ENCODE measurements at places on chromosomes 7 and 10.

- DNase-seq, result no peak
Observed at GRCh38 chr10:131001438-131001837, 310.1 kb downstream of the TCERG1L start.

DNA sequence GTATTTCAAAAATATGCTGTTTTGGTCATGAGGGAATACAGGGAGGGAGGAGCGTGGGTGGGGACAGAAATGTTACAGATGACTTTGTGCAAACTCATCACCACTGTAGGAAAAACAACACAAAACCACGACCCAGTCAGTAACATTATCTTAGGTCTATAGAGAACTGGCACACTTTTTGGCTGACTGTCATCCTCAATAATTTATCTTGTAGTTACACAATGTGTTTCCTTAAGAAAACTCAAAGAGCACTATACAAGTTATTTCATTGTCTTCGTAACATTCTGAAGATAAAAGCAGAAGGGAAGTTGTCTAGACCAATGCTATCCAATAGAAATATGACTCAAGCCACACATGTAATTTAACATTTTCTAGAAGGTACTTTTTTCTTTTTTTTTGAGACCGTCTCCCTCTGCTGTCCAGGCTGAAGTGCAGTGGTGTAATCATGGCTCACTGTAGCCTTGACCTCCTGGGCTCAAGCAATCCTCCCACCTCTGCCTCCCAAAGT is 16.9 kb upstream of the CDK14 start:
- no peak for DNase-seq

GRCh38 chr7:112485766-112486165 is 5.0 kb downstream of the LSMEM1 start:
- DNase-seq, result no peak

DNA sequence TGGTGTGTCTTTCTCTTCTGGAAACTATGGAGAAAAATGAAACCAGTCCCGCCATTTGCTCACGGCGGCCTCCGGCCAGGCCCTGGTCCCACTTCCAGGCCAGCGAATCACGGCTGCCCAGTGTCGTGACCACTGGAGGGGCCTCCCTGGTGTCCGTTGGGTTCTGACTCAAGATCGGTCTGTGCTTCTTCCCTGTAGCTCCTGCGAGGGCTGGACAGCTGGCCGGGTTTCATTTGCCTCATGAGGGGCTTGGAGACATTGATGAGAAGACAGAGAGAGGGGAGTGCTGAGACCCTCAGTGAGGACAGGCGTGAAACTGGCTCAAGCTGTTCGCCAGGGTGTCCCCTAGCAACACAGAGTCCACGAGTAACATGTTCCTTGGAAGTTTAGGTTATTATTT is 108.6 kb downstream of the ADARB2 start:
- DNase-seq, result no peak

- no peak for DNase-seq
Observed at GRCh38 chr10:30833628-30833970, 198.1 kb downstream of the ZNF438 start.

GRCh38 chr10:100025576-100025975 is 15.8 kb upstream of the DNMBP start:
- no peak for DNase-seq

- no peak for DNase-seq
Observed at GRCh38 chr10:25245165-25245564, 70.4 kb downstream of the GPR158 start.

- DNase-seq, result no peak
Observed at GRCh38 chr7:1325646-1326510, 93.2 kb downstream of the UNCX start.

DNA sequence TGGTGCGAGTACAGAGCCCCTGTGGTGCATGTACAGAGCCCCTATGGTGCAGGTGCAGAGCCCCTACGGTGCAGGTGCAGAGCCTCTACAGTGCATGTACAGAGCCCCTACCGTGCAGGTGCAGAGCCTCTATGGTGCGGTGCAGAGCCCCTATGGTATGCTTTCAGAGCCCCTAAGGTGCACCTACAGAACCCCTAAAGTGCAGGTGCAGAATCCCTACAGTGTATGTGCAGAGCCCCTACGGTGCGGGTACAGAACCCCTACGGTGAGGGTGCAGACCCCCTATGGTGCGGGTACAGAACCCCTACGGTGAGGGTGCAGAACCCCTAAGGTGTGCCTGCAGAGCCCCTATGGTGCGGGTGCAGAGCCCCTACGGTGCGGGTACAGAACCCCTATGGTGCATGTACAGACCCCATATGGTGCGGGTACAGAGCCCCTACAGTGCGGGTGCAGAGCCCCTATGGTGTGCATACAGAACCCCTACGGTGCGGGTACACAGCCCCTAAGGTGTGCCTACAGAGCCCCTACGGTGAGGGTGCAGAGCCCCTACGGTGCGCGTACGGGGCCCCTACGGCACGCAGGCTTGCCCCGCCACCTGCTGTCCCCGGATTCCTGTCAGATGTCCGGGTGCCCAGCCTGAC is 53.5 kb downstream of the MGMT start:
- no peak for DNase-seq

DNA sequence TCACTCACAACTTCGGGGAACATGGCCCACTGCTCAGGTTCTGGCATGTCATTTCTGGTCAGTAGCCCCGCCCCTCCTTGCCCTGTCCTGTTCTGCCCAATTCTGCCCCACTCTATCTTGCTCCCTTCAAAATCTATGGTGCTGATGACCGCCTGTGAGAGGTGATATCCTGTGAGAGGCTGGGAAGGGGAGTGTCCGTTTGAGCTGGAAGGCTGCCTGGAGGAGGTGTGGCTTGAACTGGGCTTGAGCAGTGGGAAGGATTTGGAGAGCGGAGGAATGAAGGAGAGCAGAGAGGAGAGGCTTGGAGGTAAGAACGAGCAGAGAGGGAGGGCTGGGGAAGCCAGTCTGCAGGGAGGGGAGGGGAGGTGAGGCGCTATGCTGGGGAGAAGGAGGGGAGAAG is 145.3 kb downstream of the RPS24 start:
- no peak for DNase-seq

- DNase-seq, result no peak
Observed at GRCh38 chr7:98221611-98222532, 10.6 kb downstream of the BHLHA15 start.

GRCh38 chr10:102869258-102870198 is at the start of gene AS3MT:
AS3MT (plus strand) TSS chr10:102869470; CDS start chr10:102869593, 123 bp downstream.
- no peak for DNase-seq

- DNase-seq, result no peak
Observed at GRCh38 chr10:101066896-101067355, 5.1 kb downstream of the KAZALD1 start.

Data from stimulated activated CD8-positive, alpha-beta memory T cell treated with anti-CD3 and anti-CD28 coated beads, Interleukin-15, amount 100 ng/mL, for 4 hours (primary cell).